Osteocyte (in vitro differentiated cells): ENCODE measurements at places on chromosomes 1 and 21. TPM values are rescaled to one million over a fixed set of nuclear protein-coding genes. Genes with fewer than 3 reads are reported as not detected.

The TENT5C gene
- 0.05 and 0.08 TPM in 2 replicates for total RNA-seq

- H3K27me3 ChIP-seq: peaks cover 6% of the 10 kb centered on the region
- H3K27ac ChIP-seq: no peak overlapping the region
- no peak overlapping the region for H3K4me3 ChIP-seq
- H3K36me3 ChIP-seq: no peaks in the 10 kb centered on the region
- DNase-seq: no peak
- H3K4me1 ChIP-seq: peaks cover 11% of the 10 kb centered on the region
Observed at GRCh38 chr1:171206204-171206977, 21.3 kb downstream of the FMO2 start.

DNA sequence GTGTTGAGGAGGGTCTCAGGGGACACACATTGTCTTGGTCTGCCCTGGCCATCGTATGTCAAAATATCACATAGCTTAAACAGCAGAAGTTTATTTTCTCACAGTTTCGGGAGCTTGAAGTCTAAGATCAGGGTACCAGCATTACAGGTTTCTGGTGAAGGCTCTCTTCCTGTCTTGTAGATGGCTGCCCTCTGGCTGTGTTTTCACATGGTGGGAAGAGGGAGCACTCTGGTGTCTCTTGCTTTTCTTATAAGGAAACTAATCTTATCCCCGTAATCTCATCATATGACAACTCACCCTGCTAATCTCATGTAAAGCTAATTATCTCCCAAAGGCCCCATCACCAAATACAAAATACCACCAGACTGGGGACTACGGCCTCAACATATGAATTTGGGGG is 246.9 kb upstream of the ST6GALNAC5 start:
- H3K27ac ChIP-seq: no peak overlapping the region
- H3K27me3 ChIP-seq: peaks cover 5% of the 10 kb centered on the region
- peaks cover 7% of the 10 kb centered on the region for H3K4me1 ChIP-seq
- DNase-seq: no peak

The LCE3D gene
- total RNA-seq: not detected in 2 replicates

DNA sequence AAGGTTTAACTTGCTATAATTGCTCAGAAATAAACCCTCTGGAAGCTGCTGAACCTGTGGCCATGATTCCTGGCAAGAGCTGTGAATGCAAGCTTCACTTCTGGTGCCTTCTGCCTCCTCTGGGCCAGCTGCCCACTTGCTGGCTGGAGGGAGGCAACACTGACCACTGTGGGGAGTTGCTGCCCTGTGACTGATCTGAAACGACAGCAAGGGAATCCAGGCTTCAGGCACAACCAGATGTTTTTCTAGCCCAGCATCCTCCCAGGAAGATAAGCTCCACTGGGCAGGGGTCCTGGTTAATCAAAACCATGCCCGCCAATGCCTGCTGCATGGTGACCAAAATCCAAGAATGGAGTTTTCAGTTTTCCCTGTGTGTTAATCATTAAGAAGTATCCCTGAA is 180.0 kb upstream of the HMGB4 start:
- no peak overlapping the region for H3K4me3 ChIP-seq
- H3K27ac ChIP-seq: no peak overlapping the region
- DNase-seq: peak; percentile 66
- no peaks in the 10 kb centered on the region for H3K27me3 ChIP-seq
- no peaks in the 10 kb centered on the region for H3K4me1 ChIP-seq
- no peaks in the 10 kb centered on the region for H3K36me3 ChIP-seq

DNA sequence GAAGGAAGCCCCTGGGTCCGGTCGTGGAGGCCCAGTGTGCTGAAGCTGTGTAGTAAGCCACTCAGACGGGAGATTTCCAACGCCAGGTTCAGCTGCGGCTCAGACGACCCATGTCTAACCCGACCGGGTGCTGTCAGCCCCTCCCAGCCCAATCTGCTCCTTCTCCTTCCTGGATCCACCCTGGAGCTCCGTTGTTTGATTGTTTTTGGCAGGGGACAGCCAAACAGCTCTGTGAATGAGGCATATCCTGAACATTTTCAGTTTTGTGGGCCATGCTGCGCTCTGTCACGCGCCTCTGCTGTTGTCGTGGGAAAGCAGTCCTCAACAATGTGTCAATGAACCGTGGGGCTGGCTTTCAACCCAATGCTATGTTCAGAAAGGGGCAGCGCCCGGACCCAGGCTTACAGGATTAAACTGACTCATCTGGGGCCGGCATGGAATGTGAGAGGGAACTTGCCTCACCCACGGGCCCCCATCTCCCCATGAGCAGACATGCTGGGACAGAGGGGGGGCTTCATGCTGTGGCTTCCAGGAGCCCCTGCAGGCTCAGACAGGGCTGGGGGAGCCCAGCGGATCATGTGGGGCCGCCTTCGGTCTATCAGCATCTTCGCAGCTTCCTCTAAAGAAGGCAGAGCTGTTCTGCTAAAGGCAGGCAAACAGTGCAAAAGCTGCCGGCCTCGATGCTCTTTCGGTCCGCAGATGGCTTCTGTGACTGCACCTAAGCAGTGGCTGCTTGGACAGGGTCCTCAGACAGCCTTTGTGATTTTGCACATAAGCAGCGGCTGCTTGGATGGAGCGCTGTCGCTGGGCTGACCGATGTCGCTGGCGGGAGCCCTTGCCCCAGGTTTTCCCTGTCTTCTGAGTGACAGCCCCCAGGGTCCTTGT is 101.7 kb downstream of the RIPK4 start:
- H3K36me3 ChIP-seq: no peaks in the 10 kb centered on the region
- H3K27me3 ChIP-seq: no peaks in the 10 kb centered on the region
- no peak for DNase-seq
- H3K27ac ChIP-seq: peak overlapping the region; percentile 57
- H3K4me3 ChIP-seq: no peak overlapping the region

DNA sequence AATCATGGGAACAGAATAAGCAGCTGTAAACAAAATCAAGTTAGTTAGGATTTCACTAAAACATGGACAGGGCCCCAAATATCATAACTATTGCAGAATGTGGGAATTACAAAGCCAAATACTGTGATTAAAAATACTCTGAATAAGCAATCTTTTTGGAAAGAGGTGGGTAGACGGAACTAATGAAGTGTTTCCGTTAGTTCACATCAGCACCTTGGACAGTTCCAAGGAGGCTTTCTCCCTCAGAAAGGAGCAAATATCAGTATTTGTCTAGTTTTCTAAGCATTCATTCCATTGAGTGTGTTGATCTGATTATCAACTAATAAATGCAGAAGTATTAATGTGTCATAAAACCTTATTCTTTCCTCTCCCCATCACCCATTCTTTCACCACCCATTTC is 97.4 kb downstream of the FAM78B start:
- H3K4me1 ChIP-seq: no peaks in the 10 kb centered on the region
- H3K4me3 ChIP-seq: no peak overlapping the region
- no peak for DNase-seq
- H3K27me3 ChIP-seq: no peaks in the 10 kb centered on the region
- H3K27ac ChIP-seq: no peak overlapping the region

DNA sequence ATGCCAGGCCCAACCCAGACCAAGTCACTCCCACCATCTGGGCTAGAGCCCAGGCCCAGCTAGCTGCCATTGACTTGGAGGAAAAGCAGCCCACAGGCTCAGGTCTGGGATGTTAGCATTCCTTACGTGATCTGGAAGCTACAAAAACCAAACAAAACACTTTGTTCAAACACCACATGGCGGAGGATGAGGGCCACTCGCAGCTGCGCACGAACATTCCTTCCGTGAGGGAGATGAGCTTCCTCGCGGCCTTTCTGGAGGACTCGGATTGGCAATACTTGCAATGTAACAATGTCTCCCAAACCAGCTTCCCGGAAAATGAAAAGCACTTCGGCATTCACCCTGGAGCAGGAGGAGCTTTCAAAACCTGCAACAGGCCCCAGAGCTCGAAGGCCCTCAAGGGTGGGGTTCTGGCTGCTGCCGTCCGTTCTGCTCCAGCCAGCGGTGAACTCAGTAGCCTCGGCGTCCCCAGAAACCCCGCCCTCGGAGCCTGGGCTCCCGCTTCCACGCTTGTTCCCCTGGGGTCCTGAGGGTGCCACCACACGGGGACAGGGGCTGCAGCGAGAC is 40.5 kb downstream of the COL6A1 start:
- peaks cover 24% of the 10 kb centered on the region for H3K4me1 ChIP-seq
- no peak overlapping the region for H3K4me3 ChIP-seq
- H3K27ac ChIP-seq: no peak overlapping the region
- H3K27me3 ChIP-seq: no peaks in the 10 kb centered on the region
- H3K36me3 ChIP-seq: no peaks in the 10 kb centered on the region

GRCh38 chr1:9486466-9487140 is 52.7 kb upstream of the SLC25A33 start:
- no peak overlapping the region for H3K27ac ChIP-seq
- no peaks in the 10 kb centered on the region for H3K27me3 ChIP-seq
- no peak overlapping the region for H3K4me3 ChIP-seq
- H3K4me1 ChIP-seq: peaks cover 27% of the 10 kb centered on the region
- H3K36me3 ChIP-seq: no peaks in the 10 kb centered on the region

- peaks cover 20% of the 10 kb centered on the region for H3K36me3 ChIP-seq
- H3K27ac ChIP-seq: no peak overlapping the region
Observed at GRCh38 chr21:25911730-25912401, 177.1 kb downstream of the GABPA start.

- H3K36me3 ChIP-seq: no peaks in the 10 kb centered on the region
- H3K4me1 ChIP-seq: peaks cover under 1% of the 10 kb centered on the region
- H3K27ac ChIP-seq: no peak overlapping the region
Observed at GRCh38 chr1:183262628-183263200, 76.7 kb downstream of the LAMC2 start.

GRCh38 chr1:3327936-3328590 is 126.4 kb upstream of the ARHGEF16 start:
- H3K27me3 ChIP-seq: peaks cover 2% of the 10 kb centered on the region
- no peak overlapping the region for H3K27ac ChIP-seq
- H3K4me3 ChIP-seq: no peak overlapping the region
- no peak for DNase-seq

DNA sequence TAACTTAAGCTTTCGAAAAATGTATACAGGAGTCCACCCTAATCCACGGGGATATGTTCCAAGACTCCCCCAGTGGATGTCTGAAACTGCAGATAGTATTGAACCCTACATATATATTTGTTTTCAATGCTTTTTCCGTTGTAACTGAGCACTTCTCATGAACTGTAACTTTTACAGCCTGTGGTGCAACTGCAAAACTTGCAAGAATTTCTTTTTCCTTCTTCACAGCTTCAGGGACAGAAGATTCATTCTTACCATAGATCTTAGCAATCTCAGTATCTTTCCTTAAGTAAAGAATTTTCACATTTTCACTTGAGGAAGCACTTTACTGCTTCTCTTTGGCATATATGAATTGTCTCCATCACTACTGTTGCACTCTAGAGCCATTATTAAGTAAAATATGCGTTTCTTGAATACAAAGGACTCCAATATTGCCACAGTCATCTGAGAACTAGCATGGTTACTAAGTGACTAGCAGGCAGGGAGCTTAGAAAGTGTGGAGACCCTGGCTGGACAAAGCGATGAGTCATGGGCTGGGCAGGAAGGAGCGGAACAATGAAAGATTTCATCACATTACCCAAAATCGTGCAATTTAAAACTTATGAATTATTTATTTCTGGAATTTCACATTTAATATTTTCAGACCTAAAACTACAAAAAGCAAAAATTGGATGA is 14.1 kb downstream of the DPYD start:
- no peak for DNase-seq
- peaks cover 32% of the 10 kb centered on the region for H3K4me1 ChIP-seq
- no peaks in the 10 kb centered on the region for H3K36me3 ChIP-seq
- no peaks in the 10 kb centered on the region for H3K27me3 ChIP-seq
- peak overlapping the region; percentile 9 for H3K4me3 ChIP-seq
- H3K27ac ChIP-seq: no peak overlapping the region

- H3K4me1 ChIP-seq: peaks cover 35% of the 10 kb centered on the region
- peak; percentile 38 for DNase-seq
- no peak overlapping the region for H3K27ac ChIP-seq
- no peaks in the 10 kb centered on the region for H3K27me3 ChIP-seq
- H3K36me3 ChIP-seq: no peaks in the 10 kb centered on the region
Observed at GRCh38 chr1:109826446-109826845, 62.7 kb upstream of the EPS8L3 start.

DNA sequence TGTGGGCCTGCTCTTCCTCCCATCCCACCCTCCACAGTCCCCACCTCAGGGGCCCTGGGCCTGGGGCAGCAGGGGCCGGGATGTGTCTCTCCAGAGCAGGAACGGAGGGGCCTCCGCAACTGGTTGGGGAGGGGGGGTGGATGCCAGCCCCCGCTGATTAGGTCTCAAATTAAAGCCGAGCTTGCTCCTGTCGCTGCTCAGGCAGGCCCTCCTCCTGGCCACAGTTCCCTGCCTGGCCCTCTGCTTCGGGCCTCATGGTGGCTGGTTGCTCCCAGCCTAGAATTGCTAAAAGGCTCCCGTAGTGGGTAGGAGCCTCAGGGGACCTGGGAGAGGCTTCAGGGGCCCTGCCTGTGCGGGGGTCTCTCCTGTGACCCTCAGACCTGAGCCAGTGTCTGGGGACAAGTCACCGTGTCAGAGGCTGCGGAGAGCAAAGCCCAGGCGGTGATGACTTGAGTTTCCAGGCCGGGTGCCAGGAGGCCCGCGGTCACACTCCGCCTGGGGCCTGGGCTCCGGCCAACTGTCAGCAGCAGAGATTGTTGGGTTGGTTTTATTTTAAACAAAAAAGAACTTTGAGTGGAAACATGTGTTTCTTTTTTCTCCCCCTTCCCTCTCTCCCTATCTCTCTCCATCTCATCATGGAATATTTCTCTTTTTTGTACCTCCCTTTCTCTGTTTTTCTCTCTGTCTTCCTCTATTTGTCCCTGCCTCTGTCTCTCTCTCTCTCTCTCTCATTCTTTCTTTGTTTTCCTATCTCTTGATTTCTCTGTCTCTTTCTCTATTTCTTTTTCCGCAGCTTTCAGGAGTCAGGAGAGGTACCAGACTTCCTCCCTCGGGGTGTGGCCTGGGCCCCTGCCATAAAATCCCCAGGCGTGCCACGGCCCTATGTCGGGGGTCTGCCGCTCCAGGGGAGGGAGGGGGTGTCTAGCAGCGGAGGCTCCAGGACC is 20.0 kb upstream of the EPHA2 start:
- peaks cover 87% of the 10 kb centered on the region for H3K4me1 ChIP-seq
- H3K36me3 ChIP-seq: no peaks in the 10 kb centered on the region
- peak; percentile 96 for DNase-seq
- H3K27me3 ChIP-seq: no peaks in the 10 kb centered on the region
- H3K27ac ChIP-seq: peak overlapping the region; percentile 97

- H3K4me3 ChIP-seq: no peak overlapping the region
- peaks cover 36% of the 10 kb centered on the region for H3K4me1 ChIP-seq
- no peaks in the 10 kb centered on the region for H3K36me3 ChIP-seq
Observed at GRCh38 chr1:186498695-186499389, 37.9 kb upstream of the PDC start.

The IL20 gene
- total RNA-seq: not detected in 2 replicates

GRCh38 chr1:154941333-154942013 is 5.0 kb upstream of the PMVK start:
- no peak overlapping the region for H3K4me3 ChIP-seq
- H3K4me1 ChIP-seq: peaks cover 17% of the 10 kb centered on the region
- H3K27me3 ChIP-seq: no peaks in the 10 kb centered on the region
- peaks cover 4% of the 10 kb centered on the region for H3K36me3 ChIP-seq
- DNase-seq: no peak
- H3K27ac ChIP-seq: no peak overlapping the region

- peaks cover 6% of the 10 kb centered on the region for H3K4me1 ChIP-seq
- H3K27ac ChIP-seq: no peak overlapping the region
- peaks cover 2% of the 10 kb centered on the region for H3K36me3 ChIP-seq
- no peak for DNase-seq
- H3K27me3 ChIP-seq: peaks cover 52% of the 10 kb centered on the region
- H3K4me3 ChIP-seq: no peak overlapping the region
Observed at GRCh38 chr1:203364094-203364801, 13.3 kb upstream of the FMOD start.

GRCh38 chr1:10459184-10459583 is 9.4 kb downstream of the CORT start:
- H3K4me3 ChIP-seq: no peak overlapping the region
- peaks cover 14% of the 10 kb centered on the region for H3K36me3 ChIP-seq
- H3K4me1 ChIP-seq: peaks cover 14% of the 10 kb centered on the region
- no peak for DNase-seq
- H3K27ac ChIP-seq: peak overlapping the region; percentile 65
